ENCODE measurements at places on chromosomes 3 and 15.

GRCh38 chr15:77168616-77169015 lies 97.7 kb upstream of the TSPAN3 start:
- no peak for DNase-seq

- no peak for DNase-seq
Measured at GRCh38 chr3:27487383-27487782, 3.2 kb upstream of the SLC4A7 start.

DNA sequence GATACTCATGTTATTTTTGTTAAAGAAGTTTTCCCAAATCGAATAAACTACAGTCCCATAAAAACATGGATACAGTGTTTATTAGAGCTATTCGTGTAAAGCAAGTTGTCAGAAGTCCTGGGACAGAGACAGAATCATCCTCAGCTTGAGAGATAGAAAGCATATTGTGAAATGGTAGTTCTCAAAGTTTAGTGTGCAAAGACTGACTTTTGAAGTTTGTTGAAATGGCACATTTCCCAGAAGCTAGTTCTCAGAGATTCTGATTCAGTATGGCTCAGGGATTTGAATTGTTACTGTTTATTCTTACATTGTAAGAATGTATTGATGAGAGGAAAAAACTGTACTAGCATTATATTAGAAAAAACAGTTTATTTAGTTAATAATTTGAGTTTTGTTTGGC lies 22.1 kb downstream of the GABRR3 start:
- no peak for DNase-seq

DNA sequence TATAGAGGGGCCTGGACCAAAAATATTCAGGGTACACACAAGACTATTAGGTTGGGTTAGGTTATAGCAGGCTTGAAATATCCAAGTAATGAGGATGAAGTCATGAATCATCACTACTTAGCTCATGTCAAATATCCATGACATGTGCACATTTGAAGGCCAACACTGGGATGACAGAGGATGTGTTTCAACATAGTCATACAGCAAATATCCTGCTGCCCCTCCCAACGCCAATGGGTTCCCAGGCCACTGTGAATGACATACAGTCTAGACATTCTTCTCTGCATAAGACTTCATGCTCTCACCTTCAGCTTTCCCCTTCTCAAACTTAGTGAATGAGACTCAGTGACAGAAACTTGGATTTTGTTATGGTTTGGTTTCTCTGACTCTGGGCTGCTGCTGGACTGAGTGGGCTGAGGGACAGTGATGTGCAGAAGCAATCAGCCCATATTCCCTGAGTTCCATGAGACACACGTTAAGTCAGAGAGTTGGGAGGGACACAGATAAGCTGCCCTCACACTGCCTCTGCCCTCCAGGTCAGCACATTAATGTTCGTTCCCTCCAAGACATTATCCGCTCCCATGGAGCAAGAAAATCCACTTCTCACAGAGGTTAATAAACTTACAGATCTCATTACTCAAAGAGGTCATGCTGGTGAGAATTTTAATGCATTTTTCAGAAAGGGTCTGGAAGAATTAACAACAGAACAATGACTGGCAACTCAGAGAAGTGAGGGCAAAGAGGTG lies 15.4 kb downstream of the HOMER2 start:
- DNase-seq: no peak

DNA sequence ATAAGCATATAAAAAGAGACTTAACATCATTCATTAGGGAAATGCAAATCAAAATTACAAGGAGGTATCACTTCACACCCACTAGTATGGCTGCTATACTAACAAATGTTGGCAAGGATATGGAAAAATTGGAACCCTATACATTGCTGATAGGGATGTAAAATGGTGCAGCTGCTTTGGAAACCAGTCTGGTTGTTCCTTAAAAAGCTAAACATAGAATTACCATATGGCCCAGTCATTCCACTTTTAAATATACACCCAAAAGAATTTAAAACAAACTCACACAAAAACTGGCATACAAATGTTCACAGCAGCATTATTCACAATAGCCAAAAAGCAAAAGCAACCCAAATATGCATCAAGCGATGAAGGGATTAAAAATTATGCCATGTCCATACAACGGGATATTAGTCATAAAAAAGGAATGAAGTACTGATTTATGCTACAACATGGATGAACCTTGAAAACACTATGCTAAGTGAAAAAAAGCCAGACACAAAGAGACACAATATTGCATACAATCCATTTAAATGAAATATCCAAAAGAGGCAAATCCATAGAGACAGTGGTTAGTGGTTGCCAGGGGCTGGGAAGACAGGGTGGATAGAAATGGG lies 118.3 kb downstream of the OSBPL10 start:
- no peak for DNase-seq

GRCh38 chr3:140448001-140448400 lies 229.9 kb upstream of the TRIM42 start:
- no peak for DNase-seq

- DNase-seq: no peak
Measured at GRCh38 chr3:188392076-188392475, 238.1 kb downstream of the LPP start.

DNA sequence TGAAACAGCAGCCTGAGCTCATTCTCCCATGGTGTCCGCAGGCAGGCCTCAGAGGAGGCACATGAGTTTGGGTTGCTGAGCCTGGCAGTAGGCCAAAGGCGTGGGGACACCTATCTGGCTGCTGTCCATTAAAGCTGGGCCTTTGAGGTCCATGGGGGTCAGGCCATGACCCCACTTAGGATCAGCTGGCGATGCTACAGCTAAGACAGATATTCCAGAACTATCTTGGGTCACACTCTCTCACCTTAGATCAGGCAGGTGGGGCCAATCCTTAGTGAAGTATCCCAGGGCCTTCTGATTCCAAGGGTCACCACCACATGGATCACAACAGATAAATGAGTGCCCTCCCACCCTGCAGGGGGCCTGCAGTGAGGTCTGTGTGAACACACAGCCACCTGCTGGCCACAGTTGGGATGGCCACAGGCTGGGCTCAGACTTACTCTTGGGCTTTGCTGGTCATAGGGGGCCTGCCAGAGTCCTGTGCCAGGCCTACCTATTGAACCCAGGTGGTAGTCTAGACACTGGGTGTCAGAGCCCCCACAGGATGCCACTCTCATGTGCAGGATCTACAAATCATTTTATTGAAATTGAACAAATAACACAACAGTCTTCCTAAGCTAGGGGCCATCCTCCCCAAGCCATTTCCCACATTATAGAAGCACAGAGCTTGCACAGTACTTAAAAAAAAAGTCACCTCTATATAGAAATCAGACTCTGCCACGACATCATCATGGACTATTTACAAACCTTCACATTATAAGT lies 2.0 kb upstream of the HYAL2 start:
- peak; percentile 86 for DNase-seq

GRCh38 chr15:78398076-78398825 lies 39.8 kb upstream of the IREB2 start:
- DNase-seq: no peak

GRCh38 chr3:72123908-72124441 lies 339.0 kb upstream of the PROK2 start:
- DNase-seq: peak; percentile 51

DNA sequence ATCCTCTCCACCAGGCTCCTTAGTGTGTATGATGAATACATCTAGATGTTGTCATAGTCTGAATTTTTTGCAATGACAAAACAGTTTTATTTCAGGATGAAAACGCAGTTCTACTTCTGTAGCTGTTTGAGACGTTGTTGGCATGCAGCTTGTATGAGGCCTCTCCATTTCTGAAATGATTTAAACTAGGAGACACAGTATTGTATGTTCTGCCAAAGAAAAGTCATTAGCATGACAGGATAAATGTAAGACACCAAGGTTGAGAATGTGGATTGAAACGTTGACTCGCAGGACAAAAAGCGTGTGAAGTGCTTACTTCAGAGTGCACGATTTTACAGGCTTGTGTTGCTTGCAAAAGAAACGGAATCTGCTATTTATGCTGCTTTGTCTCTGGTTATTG lies 35.3 kb downstream of the ABHD17C start:
- no peak for DNase-seq

DNA sequence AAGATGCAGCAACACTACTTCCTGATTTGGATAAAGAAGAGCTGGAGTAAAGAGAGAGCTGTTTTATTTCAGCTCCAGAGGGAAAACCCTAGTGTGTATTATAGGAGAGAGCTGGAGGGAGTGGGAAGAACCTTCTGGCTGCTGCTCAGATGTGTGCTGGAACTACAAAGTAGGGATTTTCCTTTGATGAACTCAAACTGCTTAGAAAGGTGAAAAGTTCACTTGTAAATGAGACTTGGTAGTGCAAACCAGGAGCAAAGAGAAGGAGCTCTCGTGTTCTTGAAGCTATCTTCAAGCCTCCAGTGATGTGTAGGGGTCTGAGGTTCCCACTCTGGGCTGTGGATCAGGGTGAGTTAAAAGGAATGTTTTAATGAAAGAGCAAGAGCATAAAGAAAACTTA lies 110.4 kb downstream of the EDEM1 start:
- DNase-seq: no peak

DNA sequence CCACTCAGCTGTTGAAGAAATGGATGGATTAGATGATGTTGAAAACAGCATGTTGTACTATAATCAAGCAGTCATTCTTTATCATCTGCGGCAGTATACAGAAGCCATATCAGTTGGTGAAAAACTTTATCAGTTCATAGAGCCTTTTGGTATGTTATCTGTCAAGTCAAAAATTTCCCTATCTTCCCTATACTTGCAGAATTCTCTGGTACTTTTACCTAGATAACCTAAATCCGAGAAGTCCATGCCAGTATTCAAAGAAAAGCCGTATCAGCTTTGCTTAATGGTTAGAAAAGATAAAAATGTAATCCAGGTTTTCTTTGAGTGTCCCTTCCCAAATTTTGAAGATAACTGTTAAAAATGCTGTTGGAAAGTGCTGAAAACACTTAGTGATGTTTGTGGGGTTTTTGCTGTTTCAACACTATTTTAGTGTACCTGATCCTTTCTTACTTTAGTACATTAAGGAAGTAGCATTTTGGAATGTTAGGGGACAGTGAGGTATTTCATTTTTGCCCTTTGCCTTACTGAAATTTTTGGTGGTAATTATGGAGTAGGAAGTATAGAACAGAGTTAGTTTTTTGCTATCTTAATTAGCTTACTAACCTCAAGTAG lies 23.8 kb downstream of the CNOT10 start:
- DNase-seq: no peak

DNA sequence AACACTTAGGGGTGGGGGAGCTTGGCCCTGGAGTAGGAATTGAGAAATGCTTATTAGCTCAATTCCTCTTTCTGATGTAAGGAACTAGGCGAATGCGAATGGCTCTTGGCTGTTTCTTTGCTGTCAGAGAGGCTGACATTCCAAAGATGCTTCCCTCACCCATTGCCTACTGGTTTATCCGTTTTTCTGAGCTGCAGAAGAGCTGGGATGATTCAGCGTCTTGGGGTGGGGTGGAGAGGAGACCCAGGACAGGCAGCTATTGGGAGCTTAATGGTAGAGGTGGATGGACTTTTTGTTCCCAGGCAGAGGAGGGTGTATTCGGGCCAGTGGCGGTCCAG lies 9.8 kb downstream of the PLEKHO2 start:
- DNase-seq: no peak

GRCh38 chr3:42120866-42121265 lies 29.7 kb downstream of the TRAK1 start:
- DNase-seq: no peak

DNA sequence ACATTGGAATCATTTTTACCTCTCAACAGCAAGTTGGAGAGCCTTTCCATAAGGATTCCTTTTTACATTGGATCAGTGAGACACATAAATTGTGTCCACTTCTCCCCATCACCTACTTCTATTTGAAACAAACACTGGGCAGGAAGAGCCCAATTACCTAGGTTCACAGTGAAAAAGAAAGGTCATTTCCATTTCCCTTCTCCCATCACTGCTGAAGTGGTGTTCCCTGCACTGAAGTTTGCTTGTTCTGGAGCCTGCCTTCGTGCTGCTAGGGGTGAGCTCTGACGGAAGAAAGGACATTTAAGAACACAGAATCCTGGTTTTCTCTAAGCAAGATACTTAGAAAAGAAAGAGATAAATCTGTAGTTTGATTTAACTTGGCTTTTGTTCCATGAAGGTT lies 123.8 kb upstream of the ZBTB20 start:
- no peak for DNase-seq

DNA sequence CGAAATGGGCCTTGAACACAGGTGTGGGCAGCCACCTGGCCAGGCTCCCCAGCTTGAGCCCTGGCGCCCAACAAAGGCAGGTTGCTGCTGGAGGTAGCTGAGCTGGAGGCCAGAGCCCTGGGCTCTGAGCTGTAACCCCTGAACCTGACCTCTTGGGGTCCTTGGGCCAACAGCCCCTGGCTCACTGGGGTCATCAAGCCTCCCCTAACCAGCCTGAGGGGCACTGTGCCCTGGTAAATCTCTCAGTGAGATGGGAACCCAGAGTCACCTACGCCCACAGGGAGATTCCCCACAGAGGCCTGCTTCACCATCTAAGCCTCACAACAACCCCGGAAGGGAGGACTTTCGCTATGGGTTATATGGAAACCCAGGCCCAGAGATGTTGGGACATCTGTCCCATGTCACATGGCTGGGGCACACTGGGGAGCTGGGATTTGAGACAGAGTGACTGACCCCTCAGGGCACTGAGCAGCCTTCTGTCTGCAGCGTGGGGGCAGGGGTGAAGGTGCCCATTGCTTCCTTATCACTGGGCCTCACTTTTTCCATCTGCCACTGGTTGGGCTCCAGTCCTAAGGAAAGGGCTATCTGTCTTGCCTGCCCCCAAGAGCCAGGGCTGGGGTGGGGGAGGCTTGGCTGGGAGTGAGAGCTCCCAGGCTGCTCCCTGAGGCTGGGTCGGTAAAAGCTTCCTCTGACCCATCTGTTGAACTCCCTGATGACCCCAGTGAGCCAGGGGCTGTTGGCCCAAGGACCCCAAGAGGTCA lies 59.1 kb downstream of the IQSEC1 start:
- no peak for DNase-seq

Data from eye (tissue), 1 donor.